ENCODE measurements at places on chromosomes 12 and 14.

DNA sequence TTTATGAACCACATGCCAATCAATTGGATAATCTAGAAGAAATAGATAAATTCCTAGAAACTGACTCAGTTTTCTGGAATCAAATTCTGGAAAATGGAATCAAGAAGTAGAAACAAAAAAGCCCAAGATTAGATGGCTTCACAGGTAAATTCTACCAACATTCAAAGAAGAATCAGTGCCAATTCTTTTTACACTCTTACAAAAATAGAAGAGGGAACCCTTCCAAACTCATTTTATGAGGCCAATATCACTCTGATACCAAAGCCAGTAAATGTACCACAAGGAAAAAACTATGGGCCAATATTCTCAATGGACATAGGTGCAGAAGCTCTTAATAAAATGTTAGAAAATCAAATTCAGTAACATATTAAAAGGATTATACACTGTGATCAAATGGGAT, 35.7 kb upstream of the MYRFL start:
- no peak for DNase-seq

DNA sequence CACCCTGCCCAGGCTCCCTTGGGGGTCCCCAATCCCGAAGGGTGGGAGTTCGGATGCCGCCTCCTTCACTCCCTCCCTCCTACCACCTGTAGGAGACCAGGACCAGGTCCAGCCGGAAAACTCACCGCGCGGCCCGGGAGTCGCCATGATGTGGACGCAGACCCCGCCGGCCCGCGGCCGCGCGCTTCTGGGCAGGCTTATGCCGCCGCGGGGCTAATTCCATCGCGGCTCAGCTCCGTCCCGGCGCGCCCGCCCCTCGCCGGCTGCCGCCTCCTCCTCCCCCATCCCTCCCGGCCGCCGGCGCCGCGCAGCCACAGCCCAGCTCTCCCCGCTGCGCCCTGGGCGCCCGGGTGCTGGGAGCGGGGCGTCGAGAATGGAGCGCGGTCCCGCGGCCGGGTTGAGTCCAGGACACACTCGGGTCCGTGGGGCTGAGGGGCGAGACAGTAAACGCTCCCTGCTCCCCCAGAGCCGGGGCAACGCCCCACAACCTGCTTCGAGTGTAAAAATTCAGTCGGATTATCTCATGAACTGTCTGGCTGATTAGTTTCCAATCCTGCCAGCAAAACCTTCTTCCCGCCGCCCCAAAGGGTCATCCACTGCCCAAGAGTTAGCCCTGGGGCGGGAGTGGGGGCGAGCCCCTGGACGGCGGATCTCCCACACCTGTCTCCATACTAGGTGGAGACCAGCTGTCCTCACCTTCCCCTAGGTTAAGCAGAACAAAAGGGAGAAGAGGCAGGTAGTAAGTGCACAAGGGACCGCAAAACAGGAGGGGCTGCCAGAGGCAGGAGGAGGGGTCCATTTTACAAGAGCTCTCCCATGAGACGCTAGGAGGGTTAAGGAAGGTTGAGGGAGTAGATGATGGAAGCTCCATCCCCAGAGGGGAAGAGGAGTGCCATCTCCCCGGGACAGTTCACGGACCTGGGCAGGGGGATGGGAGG, at the start of gene ANO2:
TSS of gene ANO2 (minus strand) at position 189 of the 938 bp plus-strand sequence. CDS start at position 147, 42 bp downstream.
- peak; percentile 50 for DNase-seq

- DNase-seq = peak; percentile 37
These were observed 19.3 kb downstream of the BRF1 start for GRCh38 chr14:105281371-105282097.

DNA sequence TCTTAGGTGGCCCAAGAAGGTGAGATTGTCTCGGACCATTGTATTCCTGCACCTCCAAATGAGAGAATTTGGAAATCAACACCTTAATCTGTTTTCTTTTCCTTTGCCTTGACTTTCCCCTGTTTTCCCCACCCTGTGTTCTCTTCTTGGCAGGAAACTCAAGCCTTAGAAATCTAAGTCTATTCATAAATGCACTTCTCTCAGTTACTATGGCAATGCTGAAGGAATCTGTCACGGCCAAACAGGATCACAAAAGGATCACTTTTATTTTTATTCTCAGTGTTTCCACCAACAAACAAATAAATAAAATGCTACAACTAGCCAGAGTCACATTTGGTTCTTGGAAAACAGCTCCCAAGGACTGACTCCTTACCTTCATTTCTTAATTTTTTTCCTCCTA, 270.5 kb downstream of the BCAT1 start:
- no peak for DNase-seq

DNA sequence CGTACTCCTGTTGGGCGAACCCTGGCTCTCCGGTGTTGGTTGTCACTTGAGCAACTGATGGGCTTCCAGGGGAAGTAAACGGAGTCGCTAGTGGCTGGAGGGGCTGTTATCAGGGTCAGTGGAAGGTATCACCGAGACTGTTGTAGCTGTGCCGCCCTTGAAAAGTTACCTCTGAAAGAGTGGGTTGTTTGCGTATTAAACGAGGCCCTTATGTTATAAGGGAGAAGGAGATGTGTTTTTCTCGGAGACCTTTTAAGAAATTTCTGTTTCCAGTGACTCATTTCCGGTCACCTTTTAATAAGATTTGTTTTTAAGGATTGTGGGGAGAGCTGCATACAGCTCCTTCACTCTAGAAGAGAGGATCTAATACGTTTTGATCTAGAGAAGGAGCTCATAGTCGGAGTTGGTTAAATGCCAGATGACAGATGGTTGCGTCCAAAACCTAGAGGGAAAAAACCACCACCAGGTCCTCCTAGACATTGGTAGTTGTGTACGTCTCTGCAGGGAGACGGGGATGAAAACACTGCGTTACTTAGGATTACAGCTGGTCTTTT, 750 bp upstream of the DBX2 start:
- no peak for DNase-seq

GRCh38 chr12:332581-333205, 56.4 kb downstream of the KDM5A start:
- no peak for DNase-seq

GRCh38 chr14:61229475-61229888, 51.7 kb downstream of the TMEM30B start:
- DNase-seq = no peak

- no peak for DNase-seq
These were observed 27.9 kb upstream of the EVL start for GRCh38 chr14:100037353-100037752.

- DNase-seq = no peak
These were observed 5.2 kb upstream of the SLC8B1 start for GRCh38 chr12:113340061-113340460.

DNA sequence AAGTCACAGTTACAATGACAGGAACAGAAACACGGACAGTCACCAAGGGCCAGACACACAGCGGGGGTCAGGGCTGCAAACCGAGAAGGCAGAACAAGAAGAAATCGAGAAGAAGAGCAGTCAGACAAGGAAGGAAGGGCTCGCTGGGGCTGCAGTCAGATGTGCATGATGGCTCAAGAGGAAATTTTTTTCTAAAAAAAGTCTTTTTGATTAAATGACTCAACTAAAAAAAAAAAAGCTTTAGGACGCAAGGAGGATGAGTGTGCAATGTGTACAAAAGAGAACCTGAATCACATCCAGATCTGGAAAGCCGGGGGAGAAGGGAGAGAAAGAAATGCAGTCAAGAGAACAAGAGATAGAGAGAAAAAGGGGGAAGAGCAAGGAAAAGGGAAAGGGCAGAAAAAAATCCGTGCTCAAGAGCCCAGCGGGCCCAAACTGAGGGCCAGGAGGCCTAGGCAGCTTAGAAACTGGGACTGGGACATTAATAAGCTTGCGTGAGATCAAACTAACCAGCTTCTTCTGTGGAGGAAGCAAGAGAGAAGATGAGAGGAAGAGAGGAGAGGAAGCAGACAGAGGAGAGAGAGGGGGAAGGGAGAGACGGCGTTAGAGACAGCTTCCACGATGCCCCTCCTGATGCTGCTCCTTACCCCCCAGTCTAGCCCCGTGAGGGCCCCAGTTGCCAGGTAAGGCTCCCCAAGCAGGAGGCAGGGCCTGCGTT, 6.7 kb downstream of the IFFO1 start:
- no peak for DNase-seq

DNA sequence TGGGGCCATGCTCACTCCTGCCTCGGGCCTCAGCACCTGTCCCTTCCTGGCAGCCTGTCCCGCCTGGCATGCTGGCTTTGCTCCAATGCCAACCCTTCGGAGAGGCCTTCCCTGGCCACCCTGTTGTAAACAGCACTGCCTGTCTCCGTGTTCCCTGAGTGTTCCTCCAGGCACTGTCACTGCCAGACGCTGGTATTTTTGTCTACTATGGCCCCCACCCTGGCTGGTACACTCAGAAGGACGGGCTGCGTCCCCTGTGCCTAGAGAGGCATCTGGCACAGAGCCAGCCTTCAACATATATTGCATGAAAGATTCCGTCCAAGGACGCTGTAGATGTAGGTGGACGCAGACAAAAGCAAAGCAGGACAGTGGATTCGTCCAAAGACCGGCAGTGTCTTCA, 2.7 kb upstream of the ASPG start:
- DNase-seq = peak; percentile 68

DNA sequence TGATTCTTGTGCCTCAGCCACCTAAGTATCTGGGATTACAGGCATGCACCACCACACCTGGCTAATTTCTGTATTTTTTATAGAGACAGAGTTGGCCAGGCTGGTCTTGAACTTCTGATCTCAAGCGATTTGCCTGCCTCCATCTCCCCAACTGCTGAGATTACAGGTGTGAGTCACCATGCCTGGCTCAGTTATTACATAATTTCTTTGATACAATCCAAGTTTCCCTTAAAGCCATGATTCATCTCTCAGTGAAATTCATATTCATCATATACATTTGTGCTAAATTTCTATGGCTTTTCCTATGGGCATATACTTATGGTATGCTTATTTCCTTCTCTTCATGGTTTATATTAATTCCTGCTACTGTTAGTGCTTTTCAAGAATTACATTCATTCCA, 29.1 kb upstream of the PZP start:
- no peak for DNase-seq

DNA sequence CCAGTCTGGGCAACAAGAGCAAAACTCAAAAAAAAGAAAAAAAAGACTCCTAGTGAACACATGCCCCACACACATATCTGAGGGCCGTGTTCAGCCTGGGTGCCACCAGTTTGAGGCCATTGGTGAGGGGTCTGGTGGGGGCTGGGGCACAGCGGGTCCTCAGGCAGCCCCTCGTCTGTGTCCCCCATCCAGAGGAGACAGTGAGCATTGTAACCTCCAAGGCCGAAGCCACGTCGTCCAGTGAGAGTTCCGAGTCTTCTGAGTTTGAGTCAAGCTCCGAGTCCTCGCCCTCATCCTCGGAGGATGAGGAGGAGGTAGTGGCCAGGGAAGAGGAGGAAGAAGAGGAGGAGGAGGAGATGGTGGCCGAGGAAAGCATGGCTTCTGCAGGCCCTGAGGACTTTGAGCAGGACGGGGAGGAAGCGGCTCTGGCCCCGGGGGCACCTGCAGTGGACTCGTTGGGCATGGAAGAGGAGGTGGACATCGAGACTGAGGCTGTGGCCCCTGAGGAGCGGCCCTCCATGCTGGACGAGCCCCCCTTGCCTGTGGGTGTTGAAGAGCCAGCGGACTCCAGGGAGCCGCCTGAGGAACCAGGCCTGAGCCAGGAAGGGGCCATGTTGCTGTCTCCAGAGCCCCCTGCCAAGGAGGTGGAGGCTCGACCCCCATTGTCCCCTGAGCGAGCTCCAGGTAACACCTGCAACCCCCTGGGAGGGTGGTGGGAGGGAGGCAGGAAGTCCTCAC, 15.6 kb downstream of the SETD1B start:
- no peak for DNase-seq

Data from Right ventricle myocardium inferior (tissue), 1 donor.